Activated T-cell treated with anti-CD3 and anti-CD28 coated beads for 1 hour (primary cell): ENCODE measurements at places on chromosomes 7 and 10.

GRCh38 chr7:155471718-155472117 is 13.8 kb downstream of the EN2 start:
- no peak for DNase-seq

- no peak for DNase-seq
Observed at GRCh38 chr10:28627102-28627501, 50.2 kb upstream of the BAMBI start.

DNA sequence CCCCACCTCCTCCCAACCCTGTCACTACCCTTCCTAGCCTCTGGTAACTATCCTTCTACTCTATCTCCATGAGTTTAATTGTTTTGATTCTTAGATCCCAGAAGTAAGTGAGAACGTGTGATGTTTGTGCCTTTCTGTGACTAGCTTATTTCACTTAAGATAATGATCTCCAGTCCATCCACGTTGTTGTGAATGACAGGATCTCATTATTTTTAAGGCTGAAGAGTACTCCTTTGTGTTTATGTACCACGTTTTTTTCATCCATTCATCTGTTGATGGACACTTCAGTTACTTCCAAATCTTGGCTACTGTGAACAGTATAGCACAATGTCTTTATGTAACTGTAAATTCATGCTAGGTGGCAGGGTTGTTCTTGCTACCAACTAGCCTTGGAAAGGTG is 461.6 kb downstream of the PLXDC2 start:
- no peak for DNase-seq

GRCh38 chr10:108709927-108710722 is 1213.2 kb downstream of the XPNPEP1 start:
- no peak for DNase-seq

DNA sequence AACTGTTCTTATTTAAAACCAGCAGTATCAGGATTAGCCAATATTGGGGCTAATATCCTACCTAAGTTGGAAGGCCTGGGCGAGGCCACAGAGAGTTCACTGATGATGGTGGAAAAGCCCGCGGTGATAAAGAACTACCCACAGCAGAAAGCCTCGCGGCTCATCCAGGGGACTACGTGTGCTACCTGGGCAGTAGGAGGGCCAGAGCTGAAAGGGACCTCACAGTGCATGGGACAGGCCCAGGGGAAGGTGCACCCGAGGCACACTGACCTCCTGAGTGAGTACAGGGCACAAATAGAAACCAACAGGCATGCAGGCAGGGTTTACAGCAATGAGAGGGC is 1.4 kb downstream of the WDR86 start:
- no peak for DNase-seq

DNA sequence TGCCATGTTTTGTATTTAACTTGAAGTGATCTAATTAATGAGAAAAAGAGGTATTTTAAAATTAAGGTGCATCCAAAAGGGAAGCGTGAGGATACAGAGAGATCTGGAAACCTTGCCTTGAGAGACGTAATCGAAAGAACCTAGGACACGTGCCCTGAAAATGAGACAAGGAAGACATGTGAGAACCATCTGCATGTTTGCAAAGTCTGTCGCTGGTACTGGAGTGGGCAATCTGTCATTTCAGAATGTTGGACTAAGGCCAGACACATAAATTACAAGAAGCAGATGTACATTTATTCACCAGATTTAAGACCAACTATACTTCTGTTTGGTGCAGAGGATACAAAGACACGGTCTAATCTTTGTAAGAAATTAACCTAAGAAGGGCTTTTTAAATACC is 9.2 kb downstream of the AGR2 start:
- DNase-seq: no peak

DNA sequence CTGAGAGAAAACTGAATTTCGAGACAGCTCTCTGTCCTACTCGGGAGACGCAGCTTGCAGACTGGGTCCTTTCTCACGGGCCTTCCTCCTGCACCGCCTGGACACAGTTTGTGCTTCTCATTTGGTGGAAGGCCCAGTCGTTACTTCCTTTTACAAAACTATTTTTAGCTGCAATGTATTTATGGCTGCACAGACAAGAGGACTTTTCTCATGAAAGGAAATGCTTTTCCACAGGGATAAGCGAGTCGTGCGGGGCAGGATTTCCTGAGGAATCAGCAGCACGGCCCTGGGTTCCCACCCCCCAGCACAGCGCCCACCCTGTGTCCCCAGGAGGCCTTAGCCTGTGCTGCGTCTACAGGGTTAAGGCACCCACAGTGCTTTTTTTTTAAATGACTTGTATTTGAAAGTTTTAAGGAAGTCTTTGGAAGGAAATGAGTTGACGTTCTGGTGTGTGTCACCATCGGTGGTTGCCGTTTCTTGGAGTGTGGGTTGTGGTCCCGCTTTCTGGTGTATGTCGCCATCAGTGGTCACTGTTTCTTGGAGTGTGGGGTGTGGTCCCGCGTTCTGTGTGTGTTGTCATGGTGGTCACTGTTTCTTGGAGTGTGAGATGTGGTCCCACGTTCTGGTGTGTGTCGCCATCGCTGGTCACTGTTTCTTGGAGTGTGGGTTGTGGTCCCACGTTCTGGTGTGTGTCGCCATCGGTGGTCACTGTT is 50.9 kb downstream of the INPP5A start:
- DNase-seq: no peak

DNA sequence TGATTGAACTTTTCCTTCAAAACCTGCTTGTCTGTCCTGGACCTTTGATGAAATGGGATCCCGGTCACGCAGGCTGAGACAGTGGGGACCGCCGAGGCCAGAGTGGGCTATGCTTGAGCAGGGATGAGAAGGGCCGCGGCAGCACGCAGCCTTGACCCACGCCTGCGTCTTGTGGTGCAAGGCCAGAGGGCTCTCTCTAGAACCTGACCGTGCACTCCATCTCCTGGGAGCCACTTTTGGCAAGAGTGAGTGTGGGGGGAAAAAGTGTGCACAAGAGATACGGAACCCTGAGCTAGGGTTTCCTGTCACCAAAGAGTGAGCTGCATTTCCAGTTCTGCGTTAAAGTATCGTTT is 42.4 kb downstream of the WIPI2 start:
- no peak for DNase-seq

DNA sequence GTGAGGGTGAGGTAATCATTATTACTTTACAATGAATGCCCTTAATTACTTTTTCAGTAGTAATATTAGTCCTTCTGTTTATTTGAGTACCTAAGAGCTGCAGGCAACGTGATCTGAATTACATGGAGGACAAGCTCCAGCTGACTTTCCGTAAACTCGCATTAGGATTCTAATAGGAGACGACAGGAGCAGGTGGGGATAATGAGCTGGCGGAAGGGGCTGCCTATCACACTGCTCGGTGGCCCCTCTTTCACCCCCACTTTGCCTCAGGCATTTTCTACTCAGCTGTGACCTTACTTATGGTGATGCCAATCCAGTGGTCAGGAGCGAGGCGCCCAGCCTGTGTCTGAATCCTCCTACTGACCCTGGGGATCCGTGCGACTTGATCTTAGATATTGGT is at the start of gene C7orf33:
Gene C7orf33, plus strand, starts transcription at position 296 of the 400 bp plus-strand sequence. CDS start 160 bp downstream, outside the sequence.
- DNase-seq: no peak

DNA sequence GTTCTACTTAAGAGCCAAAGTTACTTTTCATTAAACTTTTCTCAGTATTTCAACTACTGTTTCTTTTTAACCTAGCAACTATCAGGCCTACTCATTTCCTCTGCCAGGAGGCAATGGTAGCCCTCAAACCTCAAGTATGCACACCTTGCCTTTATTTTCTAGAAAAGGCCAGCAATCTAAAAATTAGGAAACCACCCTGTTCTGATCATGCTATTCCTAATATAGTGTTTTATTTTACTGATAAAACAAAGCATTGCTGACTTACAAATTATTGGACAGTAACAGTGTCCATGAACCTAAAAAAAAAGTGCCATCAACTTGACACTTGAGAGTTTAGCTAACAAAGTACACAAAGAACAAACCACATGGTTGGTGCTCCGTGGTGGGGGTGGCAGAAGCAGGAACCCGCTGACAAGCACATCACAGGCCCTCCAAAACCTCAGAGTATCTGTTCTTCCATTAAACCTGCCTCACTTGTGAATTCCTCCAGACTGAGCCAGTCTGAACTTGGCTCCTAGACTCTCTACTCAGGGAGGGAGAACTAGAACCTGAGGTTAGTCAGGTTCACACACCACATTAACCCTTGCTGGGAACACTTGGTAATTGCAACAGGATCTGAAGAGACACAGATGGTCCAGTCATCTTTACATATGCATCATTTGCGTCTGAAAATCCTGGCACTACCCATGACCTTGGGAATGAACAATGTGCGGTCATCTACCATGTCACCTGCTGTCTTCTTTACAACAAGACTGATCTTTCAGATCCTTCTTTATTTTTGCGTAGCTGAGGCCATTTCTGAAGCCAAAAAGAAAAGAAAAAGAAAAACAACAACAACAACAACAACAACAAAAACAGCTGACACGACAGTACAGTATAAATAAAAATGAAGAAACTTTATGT is 31.9 kb downstream of the PIP4K2A start:
- peak; percentile 37 for DNase-seq

- no peak for DNase-seq
Observed at GRCh38 chr7:77326131-77326530, 90.0 kb downstream of the GSAP start.

DNA sequence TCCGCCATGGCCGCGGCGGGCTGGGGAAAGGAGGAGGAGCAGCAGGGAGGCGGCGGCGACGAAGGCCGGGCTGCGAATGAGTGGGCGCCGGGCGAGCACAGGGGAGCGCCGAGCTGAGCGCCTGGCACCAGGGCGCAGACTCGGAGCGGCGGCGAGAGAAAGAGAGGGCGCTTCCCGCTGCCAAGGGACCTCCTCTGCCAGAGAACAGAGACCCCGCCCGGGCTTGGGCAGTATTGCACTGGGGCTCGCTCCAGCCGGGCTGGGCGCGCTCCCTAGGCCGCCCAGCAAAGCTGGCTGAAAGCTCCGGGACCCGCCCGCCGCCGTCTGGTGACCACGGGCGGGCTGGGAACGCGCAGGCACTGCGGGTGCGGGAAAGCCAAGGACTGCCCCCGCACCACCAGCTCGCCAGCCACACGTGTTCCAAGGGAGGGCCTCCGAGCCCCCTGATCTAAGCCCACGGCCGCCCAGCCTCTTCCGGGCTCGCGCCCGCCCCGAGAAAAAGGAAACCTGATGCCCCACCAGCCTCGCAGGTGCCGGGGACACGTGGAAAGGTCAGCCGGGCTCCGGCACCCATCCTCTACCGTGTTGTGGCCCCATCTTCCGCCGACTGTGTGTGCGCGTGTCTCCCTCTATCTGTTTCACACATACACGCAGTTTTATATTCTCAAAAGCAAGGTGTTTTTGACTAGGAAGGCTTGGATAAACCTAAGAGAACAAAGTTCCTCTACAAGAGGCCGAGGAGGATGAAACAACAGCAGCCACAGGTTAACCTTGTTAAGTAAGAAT is at the start of gene CCDC6:
Gene CCDC6, minus strand, starts transcription at position 140 of the 786 bp plus-strand sequence. Its CDS starts 132 bp downstream, at position 8.
- peak; percentile 90 for DNase-seq

- no peak for DNase-seq
Observed at GRCh38 chr10:132939957-132940790, 2.2 kb downstream of the CFAP46 start.
